Activated effector memory CD4-positive, alpha-beta T cell treated with Interleukin-2 at 50 U/mL for 16 hours (primary cell): ENCODE measurements at places on chromosomes 11 and 22.

DNA sequence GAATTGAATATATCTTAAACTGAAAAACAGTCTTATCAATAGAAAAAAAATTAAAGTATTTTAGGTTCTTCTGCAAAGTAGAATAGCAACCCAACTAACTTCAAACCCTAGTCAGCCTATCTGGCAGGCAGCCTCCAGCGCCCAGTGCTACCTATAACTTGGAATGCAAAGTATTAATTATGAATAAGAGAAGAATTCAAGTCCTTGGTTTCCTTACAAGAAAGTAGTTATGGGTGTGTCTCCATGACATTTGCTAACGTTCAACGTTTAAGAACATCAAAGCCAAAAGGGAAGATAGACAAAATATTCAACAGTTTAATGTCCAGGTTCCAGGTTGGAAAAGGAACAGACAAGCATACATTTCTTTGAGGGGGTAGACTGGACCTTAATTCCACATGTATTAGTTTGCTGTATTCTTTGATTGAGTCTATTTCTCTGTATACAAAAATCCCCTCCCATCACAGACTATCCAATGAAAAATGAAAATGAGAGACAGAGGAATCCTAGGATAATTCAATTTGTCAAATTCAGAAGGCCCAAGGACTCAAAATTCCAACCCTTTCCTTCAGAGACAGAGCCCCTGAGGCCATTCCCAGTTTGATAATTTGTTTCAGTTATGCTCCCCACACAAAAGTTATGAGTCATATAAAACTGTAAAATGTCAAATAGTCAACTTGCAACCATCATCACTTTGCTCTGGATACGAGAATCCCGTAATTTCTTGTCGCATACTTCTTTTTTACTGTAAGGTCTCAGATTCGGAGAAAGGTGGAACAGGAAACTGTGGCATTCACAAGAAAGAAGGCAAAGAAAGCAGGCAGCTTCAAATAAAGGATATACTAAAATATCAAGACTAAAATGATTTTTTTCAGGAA is 83.7 kb upstream of the CHRM4 start:
- DNase-seq, result no peak

DNA sequence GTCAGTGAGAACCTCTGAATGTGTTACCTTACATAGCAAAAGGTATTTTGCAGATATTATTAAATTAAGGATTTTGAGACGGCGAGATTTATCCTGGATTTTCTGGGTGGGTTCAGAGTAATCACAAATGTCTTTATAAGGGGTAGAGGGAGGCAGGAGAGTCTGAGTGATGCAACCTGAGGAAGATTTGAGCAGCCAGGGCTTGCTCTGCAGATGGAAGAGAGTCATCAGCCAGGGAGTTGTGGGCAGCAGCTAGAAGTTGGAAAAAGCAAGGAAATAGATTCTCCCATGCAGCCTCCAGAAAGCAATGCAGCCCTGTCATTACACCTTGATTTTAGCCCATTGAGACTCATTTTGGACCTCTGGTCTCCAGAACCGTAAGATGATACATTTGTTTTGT is 4.1 kb upstream of the WDR74 start:
- DNase-seq, result no peak

DNA sequence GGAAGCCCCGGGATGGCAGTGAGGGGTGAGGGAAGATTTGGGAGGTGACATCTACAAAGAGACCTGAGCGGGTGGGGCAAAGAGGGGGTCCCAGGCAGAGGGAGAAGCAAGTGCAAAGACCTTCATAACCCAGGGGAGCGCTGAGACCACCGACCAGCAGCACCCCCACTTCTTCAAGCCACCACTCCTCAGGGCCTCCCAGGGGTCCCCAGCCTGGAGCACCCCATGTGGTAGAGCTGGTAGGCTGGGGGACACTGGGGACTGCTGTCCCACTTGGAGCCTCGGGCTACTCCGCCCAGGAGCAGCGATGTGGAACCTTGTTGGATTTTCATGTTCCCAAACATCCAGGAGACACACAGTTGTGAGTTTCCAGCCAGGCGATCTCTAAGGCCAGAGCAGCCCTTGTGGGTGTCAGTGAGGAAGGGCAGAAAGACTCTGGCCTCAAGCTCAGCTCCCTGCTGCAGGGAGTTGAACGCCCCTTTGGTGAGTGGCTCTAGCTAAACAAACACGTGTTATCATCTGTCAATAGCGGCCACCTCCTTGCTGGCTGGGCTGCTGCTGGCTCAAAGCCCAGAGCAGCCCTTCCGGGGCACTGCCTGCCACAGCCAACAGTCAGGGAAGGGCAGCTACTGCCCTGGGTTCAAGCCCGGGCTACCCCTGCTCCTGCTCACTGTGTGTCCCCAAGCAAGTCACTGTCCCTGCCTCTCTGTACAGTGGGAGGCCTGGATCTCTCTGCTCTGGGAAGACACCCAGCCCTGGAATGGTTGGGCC is 25.7 kb upstream of the CHKA start:
- no peak for DNase-seq

DNA sequence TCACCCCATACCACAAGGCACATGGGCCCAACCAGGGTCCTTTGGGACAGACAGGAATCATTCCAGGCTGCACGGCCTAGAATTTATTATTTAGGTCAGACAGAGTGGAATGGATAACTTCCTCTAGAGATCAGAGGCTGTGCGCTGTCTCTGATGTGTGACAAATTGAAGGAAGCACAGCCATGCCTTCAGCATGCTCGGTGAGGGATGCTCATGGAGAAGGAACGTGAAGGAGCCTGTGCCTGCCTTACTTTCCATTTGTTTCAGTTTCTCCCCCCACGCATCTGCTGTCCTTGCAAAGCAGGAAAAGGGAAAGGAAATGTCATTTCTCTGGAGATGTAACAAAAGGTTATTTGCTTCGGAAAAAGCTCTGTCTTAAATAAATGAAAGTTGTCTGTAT is 644.1 kb downstream of the OPCML start:
- no peak for DNase-seq

GRCh38 chr22:38802671-38803121 is 8.8 kb upstream of the DNAL4 start:
- no peak for DNase-seq

GRCh38 chr11:10899121-10899830 is 41.4 kb upstream of the ZBED5 start:
- DNase-seq, result no peak
